Stimulated activated naive CD8-positive, alpha-beta T cell treated with anti-CD3 and anti-CD28 coated beads, Interleukin-15, Interleukin-2, amounts not matched to agents 100 U/mL and 50 U/mL, for 24 hours (primary cell): ENCODE measurements at places on chromosomes 3 and 15.

DNA sequence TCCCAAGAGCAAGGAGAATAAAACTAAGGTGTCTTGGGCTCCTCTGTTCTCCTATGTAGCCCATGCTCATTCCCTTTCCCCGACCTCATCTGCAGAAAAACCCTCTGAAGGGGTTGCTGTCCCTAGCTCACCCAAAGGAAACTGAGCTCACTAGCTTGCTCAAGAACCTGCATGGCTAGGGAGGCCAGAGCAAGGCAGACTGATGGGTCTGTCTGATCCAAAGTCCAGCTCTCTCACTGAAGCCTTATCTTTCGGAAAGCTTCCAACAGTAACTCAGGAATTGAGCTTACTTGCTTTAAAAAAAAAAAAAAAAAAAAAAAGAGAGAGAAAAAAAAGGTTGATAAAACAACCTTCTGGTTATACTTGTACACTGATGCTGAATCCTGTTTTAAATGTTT, 141.4 kb upstream of the TOPAZ1 start:
- no peak for DNase-seq

GRCh38 chr3:148845756-148846395, 18.3 kb downstream of the CPB1 start:
- DNase-seq = no peak

- no peak for DNase-seq
Measured at GRCh38 chr3:62987721-62988120, 112.5 kb upstream of the CADPS start.

GRCh38 chr15:94740469-94740868, 509.1 kb downstream of the MCTP2 start:
- DNase-seq = no peak

DNA sequence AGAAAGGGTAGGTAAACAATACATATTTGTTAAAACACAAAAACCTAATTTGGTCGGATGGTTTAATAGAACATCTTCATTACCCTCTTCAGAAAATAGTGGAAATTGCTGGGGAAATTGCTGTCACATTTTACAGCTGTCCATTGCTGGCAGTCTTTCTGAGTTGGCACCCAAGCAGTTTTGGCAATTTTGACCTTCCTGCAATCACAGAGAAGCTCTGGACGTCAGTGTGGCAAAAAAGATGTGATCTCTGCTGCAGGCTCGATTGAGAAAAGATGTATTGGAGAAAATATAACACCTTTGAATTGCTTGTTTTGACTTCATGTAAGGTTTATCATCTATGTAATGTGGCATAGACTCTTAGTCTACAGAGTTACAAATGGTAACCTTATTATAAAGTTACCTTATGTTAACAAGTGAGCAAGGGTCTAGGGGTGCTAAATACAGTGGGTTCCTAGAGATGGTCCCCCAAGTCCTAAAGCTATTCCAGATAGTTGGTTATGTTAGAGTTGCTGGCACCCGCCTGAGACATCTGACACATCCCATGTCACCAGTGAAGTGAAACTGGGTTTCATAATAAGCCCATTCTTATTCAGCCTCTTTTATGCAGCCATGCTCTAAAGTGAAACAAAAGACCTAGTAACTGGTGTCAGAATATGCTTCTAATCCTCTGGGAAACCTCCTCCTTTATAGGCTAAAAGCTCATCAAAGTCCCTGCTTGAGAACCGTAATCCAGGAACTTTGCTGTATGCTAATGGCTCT, 14.0 kb downstream of the UBE2E1 start:
- no peak for DNase-seq

DNA sequence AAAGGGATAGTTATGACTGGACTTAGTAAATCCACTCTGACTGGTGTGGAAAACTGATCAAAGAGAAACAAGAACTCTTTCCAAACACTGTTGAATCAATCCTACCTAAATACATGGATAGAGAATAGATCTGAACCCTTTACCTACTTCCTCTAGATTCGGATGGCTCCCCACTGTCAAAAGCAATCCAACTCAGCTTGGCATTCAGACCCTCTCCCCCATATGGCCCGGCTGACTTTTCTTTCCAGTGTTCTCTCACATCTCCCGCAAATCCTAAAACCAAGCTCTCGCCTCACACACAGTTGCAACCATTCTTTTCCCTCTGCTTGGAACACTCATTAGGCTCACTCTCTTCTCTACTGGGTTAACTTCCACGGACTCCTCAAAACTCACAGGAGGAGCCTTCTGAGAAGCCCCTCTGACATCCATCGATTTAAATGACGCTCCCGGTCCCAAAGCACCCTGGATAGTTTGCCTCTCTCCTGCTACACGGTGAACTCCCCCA, 639 bp downstream of the SPICE1 start:
- DNase-seq = no peak

- DNase-seq = no peak
Measured at GRCh38 chr3:127072971-127073783, 90.3 kb downstream of the PLXNA1 start.

- DNase-seq = no peak
Measured at GRCh38 chr3:47108546-47108945, 55.4 kb downstream of the SETD2 start.

DNA sequence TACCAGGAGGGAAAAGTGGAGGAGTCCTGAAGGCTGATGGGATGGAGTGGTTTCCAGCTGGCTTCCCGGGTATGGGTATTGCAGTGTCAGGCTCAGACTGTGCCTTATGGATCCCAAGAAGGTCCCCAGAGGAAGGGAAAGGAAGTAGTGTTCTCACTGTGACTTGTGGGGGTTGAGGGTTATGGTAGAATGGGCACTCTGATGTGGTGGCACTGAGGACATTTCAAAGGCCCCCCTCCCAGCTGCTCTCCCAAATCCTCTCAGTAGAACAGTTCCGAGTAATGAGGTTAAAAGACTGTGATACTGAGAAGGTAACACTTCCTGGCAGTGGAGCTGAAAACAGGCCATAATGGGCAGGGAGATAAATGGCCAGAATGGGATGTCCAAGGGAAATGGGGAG, 23.1 kb upstream of the TIMP4 start:
- no peak for DNase-seq

DNA sequence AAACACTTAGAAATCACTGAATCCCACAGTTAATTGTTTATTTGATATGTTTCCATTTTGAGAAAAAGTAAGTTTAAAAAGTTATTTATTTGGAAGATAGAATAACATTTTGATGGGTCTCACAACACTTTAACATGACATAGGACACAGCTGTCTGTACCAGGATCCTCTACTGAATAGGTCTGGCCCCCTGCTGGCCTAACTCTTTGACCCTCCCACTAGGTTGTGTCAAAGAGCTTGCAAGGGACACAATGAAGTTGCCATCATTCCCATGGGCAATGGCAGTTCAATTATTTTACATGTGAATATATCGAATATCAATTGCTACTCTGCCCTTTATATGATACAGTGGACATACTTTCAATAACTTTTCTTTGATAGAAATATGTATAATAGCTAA, 138.9 kb downstream of the EPHA3 start:
- DNase-seq = no peak

GRCh38 chr3:134446800-134447199, 39.0 kb downstream of the ANAPC13 start:
- DNase-seq = no peak

DNA sequence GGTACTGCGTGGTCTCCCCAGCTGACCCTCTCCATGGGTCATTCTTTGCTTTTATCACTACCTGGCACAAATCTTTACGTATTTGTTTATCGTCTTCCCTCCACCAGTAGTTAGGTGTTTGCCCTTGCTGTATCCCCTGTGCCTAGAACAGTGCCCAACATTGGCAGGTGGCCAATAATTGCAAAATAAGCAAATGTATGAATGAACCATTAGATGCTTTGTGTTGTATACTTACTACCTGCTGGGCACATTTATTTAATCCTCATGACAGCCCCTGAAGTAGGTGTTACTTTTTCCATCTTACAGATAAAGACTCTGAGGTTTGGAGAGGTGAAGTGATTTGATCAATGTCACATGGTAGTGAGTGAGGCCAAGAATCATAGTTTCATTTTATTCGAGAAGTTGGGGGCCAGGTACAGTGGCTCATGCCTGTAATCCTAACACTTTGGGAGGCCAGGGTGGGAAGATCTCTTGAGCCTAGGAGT, 2.0 kb upstream of the TWF2 start:
- DNase-seq = no peak

DNA sequence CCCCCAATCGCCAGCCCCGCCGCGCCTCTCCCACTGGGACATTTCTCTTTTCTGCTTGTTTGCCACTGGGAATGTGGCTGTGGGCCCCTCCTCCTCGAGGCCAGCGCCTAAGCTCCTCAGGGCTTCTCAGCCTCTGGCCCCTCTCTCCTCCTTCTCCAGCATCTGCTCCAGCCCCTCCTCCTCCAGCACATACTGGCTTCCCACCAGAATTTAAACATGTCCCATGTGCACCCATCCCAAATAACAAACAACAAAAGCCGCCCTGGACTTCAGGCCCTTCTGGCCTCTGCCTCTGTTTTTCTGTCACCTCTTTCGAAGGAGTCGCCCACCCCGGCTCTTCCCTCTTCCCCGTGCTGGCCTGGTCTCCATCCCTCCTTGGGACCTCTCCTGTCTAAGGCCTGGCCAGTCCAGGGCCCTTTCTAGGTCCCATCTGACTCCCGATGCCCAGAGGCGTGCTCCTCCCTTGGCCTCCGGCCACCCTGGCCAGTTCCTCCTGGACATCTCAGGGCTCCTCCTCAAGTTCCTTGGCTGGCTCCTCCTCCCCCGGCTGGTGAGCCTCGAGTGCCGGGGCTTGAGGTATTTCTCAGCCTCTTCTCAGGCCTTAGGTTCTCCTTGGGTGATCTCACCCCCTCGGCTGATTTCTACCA, 94.6 kb upstream of the SLC6A6 start:
- DNase-seq = no peak

GRCh38 chr15:80823120-80823519, 44.0 kb downstream of the CEMIP start:
- no peak for DNase-seq

GRCh38 chr3:185325946-185326791, 36.8 kb upstream of the MAP3K13 start:
- DNase-seq = no peak

DNA sequence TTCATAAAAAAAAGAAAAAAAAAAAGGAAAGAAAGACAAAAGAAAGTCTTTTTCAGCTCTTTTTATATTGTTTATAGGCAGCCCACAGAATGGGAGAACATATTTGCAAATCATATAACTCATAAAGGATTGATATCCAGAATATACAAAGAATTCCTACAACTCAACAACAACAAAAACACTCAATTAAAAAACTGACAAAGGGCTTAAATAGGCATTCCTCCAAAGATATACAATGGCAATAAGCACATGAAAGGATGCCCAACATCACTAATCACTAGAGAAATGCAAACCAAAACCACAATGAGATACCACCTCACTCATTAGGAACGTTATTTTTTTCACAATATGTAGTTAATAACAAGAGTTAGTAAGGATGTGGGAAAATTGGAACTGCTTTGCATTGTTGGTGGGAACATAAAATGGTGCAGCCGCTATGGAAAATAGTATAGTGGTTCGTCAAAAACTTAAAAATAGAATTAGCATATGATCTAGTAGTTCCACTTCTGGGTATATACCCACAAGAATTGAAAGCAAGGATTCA, 54.2 kb upstream of the CMTM8 start:
- DNase-seq = no peak

DNA sequence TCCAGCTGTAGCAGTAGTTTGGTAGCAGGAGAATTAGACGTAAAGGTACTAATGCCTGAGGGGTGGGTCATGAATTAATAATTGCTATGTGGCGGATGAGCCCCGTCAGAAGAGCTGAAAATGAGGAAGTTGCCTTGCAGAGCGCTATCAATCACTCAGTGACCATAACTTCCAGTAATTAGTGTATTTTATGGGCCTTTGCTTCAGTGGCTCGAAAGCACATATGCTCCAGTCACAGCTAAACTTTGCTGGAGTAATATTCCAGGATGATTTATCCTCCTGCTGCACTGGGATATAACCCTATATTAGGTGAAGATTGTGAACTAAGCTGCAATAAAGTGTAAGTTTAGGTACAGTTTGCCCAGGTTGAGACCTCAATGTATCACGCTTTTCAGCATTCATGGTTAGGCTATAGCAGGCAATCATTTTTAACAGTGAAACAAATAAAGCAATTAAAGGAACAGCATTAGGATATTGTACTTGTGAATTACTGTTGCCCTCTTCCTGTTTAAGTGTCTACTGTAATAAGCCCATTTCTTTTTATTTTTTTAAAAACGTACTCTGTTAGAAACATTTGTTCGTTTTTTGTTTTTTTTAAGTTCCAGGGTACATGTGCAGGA, 104.6 kb upstream of the SKOR1 start:
- no peak for DNase-seq

DNA sequence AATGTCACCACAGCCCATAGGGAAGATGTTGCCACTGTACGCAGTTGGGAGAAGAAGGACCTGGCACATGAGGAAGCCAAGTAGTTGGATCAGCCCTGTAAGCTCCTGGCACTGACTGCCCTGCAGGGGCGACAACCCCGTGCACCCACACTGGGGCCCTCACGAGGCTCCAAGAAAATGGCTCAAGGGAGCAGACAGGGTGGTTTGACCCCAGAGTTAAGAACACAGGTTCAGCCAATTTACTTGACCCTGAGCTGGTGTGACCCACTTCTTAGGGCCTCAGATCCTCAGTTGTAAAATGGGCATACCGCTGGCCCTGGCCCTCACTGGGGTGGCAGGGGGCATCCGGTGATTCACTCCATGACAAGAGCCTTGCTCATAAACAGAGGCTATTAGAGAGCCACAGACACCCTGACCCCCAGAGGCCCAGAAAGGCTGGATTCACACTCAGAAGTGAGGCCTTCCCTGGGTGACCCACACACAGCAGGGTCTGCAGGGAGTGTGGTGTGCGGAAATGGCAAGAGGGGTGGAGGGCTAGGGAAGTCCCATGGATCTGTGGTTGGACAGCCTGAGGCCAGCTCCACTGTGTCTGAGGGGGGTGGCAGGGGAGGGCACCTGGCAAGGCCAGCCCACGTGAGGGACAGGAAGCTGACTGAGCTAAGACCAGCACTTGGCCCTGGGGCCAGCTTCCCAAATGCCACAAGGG, 1.7 kb upstream of the HHATL start:
- DNase-seq = no peak

DNA sequence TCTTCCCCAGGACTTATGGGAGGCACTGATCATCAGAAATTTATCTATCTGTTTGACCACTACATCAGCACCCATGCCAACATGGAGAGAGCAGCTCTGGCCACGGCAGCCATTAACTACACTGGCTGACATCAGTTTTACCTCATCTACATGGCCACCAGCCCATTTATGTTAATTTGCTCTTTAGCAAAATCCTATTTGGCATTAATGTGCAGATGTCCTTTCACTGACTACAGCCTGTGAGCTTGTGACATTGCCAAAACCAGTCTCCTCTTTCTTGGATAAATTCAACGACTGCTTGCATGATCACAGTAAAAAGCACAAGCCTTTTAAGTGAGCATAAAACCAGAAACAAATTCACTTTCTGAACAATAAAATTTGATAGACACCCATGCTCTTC, 47.5 kb downstream of the NR1I2 start:
- no peak for DNase-seq

DNA sequence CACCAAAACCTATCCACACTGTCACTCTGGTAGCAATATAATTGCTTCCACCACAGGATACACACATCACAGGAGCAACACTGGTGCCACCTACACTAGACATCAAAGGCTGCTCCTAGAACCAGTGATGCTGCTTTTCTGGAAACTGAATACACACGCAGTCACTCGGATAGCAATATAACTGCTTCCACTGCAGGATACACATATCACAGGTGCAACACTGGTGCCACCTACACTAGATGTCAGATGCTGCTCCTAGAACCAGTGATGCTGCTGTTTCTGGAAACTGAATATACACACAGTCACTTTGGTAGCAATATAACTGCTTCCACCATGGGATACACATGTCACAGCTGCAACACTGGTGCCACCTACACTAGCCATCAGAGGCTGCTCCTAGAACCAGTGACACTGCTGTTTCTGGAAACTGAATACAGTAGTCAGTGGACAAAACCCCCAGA, 6.9 kb upstream of the TNFSF10 start:
- no peak for DNase-seq
